ENCODE measurements at places on chromosomes 7 and 10. TPM values are rescaled to one million over a fixed set of nuclear protein-coding genes. Genes with fewer than 3 reads are reported as not detected.

GRCh38 chr10:80460399-80461207, 6.5 kb downstream of the TSPAN14 start:
- H3K27me3 ChIP-seq = no peaks in the 10 kb centered on the region
- peak; percentile 81 for DNase-seq
- H3K4me1 ChIP-seq = peaks cover 88% of the 10 kb centered on the region
- peak overlapping the region; percentile 74 for H3K27ac ChIP-seq

DNA sequence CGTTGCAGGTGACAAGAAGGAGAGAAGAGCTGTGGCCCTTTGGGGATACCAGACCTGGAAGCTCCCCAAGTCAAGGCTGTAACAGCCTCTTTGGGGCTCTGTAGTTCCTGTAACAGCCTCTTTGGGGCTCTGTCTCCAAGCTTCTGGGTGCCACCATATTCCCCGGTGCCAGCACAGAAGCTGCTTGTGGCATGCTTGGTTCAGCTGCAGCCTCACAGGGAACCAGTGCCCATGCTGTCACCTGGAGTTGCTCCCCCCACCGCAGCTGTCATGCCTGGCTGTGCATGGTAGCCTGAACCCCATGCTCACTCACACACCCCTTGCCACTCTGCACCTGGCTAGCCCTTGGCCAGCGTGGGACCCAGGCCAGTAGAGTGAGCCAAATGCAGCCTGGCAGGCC, 109.1 kb downstream of the ELAPOR2 start:
- H3K4me3 ChIP-seq = no peak overlapping the region
- no peak for DNase-seq
- H3K4me1 ChIP-seq = no peaks in the 10 kb centered on the region

DNA sequence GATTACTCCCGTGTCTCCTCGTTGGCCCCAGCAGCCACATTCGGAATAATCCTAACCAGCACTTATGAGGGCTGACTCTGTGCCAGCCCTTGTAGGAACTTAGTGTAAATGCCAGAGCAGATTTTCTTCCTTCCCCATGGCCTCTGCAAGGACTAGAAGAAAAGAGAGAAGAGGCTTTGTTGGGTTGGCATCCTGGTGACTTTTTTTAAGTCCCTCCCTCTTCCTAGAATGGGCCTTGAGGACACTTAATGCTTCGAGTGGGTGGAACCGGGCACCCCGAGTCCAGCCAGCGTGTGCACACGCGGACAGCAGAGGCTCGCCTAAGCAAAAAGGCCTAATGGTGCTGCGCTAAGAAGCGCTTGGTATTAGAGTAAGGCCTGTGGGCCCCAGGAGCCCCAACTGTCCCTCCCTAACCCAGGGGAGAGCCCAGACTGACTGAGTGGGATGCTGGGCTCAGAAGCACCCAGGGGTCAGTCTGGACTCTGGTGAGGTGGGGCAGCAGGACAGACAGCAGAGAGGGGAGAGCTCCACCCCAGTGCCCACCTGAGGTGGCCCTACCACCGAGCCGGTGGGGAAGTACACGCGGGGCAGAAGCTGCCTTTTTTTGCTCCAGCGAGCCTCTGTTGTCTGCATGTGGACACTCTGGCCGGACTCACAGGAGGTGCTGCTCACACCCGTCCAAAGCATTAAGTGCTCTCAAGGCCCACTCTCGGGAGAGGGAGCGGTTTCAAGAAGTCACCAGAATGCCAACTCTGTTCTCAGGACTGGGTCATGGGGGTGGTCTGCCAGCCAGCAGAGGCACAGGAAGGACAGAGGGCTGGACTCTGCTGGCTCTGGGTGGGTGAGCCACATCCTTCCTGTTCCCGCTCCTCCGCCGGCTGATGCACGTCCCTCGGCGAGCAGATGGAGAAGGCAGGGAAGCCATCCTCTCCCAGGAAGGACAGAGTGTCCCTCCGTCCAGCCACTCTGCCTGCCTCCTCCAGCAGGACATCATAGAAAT, 12.5 kb downstream of the ITPRIP start:
- no peak overlapping the region for H3K4me3 ChIP-seq
- H3K36me3 ChIP-seq = no peaks in the 10 kb centered on the region
- peak overlapping the region; percentile 78 for H3K27ac ChIP-seq
- peak; percentile 77 for DNase-seq

DNA sequence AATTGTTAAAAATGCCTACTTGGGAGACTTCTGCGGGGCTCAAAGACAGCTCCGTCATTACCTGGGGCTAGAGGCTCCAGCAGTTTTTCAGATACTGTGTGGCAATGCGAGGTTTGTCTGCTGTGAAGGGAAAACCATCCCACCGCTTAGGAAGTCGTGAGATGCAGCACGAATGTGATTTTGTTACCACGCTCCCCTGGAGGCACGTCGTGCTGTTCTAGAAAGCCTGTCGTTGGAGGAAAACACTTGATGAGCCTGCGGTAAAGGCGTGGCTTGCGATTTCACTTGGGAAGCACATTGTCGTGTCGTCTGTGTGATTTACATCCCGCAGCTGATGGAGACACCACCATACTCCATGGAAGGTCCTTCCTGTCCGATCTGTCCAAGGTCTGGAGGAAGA, 39.3 kb downstream of the CAMK1D start:
- DNase-seq = no peak
- no peak overlapping the region for H3K4me3 ChIP-seq
- no peaks in the 10 kb centered on the region for H3K36me3 ChIP-seq
- H3K4me1 ChIP-seq = peaks cover 31% of the 10 kb centered on the region
- no peak overlapping the region for H3K27ac ChIP-seq

DNA sequence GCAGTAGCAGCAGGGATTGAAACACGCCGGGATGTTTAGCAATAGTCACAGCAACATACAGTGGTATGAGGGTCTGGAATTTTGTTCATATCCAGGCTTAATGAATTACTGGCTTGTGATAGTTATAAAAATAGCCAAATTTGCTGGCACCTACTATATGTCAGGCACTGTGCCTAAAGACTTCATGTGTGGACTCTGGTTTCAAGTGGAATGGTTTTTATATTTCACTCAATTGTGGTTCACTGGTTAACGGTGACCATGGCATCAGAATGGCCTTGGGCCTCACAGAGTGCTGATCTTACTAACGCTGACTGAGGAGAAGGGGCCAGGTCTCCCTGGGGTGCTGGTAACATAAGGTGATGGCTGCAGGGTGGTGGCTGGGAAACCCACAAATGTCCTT, 55.7 kb downstream of the CELF2 start:
- no peak for DNase-seq
- H3K4me3 ChIP-seq = no peak overlapping the region
- H3K4me1 ChIP-seq = peaks cover 8% of the 10 kb centered on the region
- H3K27ac ChIP-seq = no peak overlapping the region
- no peaks in the 10 kb centered on the region for H3K27me3 ChIP-seq

- DNase-seq = peak; percentile 83
- no peaks in the 10 kb centered on the region for H3K36me3 ChIP-seq
Observed at GRCh38 chr7:149791-150636, 42.4 kb upstream of the FAM20C start.

GRCh38 chr7:111732923-111733322, 170.6 kb upstream of the IMMP2L start:
- no peaks in the 10 kb centered on the region for H3K27me3 ChIP-seq
- H3K4me3 ChIP-seq = no peak overlapping the region
- no peaks in the 10 kb centered on the region for H3K4me1 ChIP-seq
- DNase-seq = no peak
- peaks cover 12% of the 10 kb centered on the region for H3K36me3 ChIP-seq

GRCh38 chr7:81294897-81295515, 376.2 kb upstream of the SEMA3C start:
- no peak for DNase-seq
- H3K27me3 ChIP-seq = no peaks in the 10 kb centered on the region
- no peaks in the 10 kb centered on the region for H3K36me3 ChIP-seq
- no peak overlapping the region for H3K4me3 ChIP-seq

DNA sequence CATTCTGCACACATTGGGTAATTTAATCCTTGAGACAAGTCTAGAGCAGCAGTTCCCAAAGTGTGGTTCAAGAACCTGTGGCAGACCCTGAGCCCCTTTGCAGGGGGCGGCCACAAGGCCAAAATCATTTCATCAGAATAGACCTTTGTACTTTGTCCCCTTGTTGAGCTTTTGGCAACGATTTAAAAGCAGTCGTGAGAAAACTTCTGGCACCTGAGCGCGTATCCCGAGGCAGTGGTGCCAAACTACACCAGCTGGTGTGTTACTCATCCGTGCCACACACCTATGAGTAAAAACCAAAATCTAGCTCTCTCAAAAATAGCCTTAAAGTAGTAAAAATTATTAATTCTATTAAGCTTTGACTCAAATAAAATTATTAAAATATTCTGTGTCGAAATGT, 306.8 kb downstream of the SDK1 start:
- no peak overlapping the region for H3K27ac ChIP-seq
- no peak for DNase-seq
- H3K4me3 ChIP-seq = no peak overlapping the region
- no peaks in the 10 kb centered on the region for H3K27me3 ChIP-seq
- H3K4me1 ChIP-seq = no peaks in the 10 kb centered on the region

DNA sequence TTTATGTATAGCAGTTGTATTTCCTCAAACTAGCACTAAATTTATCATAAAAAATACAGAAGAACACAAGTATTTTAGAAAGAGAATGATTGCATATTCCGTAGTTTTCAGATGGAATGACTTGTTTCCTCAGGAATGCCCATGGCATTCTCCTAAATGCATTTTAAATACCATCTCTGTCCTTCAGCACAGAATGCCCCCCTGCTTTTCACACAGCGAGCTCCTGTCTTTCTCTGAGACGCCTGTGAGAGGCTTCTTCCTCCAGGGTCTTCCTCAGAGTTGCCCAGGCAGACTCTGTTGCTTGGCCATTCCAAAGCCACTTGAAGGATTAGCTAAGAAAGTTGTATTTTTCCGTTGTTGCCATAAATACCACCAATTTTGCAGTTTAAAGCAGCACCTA, 10.1 kb downstream of the LANCL2 start:
- H3K36me3 ChIP-seq = no peaks in the 10 kb centered on the region
- no peak for DNase-seq
- no peaks in the 10 kb centered on the region for H3K4me1 ChIP-seq
- no peak overlapping the region for H3K4me3 ChIP-seq

DNA sequence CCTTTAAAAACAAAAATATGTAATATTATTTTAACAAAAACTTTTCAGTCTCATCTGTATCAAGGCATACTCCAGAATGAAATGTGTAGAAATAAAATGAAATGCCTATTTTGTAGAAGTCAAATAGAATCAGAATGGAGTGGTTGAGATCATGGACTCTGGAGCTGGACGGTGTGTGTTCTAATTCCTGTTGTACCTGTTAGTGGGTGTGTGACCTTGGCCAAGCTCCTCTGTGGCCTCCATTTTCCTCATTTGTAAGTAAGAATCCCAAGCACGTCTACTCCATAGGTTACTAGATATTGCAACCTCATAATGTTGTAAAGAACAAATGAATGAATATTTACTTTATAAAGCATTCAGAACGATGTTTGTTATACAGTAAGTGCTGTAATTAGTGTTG, 74.9 kb downstream of the HDAC9 start:
- no peaks in the 10 kb centered on the region for H3K36me3 ChIP-seq
- H3K4me3 ChIP-seq = no peak overlapping the region
- H3K27ac ChIP-seq = no peak overlapping the region
- no peaks in the 10 kb centered on the region for H3K4me1 ChIP-seq
- no peaks in the 10 kb centered on the region for H3K27me3 ChIP-seq

DNA sequence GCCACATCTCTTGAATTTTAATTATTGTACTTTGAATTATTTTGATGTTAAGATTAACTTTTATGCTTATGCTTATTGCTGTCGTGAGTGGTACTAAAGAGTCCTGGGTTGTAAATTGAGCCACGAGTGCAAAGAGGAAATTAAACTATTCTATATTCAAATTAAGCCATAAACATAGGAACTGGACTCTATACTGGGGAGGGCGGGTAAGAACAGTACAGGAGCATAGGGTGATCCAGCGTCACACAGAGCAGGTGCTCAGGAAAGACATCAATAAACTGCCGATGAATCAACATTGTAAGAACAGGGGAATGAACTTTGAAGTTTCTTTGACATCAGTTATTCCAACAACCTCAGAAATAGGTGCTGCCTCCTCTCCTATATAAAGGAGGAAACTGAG, 219.6 kb downstream of the CACNB2 start:
- no peak overlapping the region for H3K27ac ChIP-seq
- no peaks in the 10 kb centered on the region for H3K4me1 ChIP-seq
- H3K36me3 ChIP-seq = no peaks in the 10 kb centered on the region
- no peaks in the 10 kb centered on the region for H3K27me3 ChIP-seq
- DNase-seq = no peak

- no peak overlapping the region for H3K27ac ChIP-seq
- no peak for DNase-seq
- H3K4me1 ChIP-seq = no peaks in the 10 kb centered on the region
- H3K36me3 ChIP-seq = no peaks in the 10 kb centered on the region
Observed at GRCh38 chr7:41621953-41622831, 80.7 kb downstream of the INHBA start.

DNA sequence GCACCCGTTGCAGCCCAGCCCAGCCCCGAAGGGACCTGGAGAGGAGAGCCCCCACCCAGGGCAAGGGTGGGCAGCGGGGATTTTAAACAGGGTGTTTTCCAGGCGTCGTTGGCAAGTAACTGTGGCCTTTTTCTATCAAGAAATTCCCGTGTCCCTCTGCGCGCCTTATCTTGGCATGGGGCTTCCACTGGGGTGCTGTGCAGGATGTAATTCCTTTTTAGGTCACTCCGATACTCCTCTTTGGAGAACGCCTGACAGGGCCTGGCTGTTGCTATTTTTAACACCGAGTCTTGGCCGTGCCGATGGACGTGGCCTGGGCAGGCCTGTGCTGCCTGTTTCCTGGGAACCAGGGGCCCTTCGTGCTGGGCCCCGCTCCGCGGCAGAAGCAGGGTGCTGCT, 93.8 kb downstream of the INPP5A start:
- no peak overlapping the region for H3K4me3 ChIP-seq
- H3K4me1 ChIP-seq = peaks cover 91% of the 10 kb centered on the region
- H3K27me3 ChIP-seq = no peaks in the 10 kb centered on the region
- H3K27ac ChIP-seq = peak overlapping the region; percentile 97
- H3K36me3 ChIP-seq = no peaks in the 10 kb centered on the region

DNA sequence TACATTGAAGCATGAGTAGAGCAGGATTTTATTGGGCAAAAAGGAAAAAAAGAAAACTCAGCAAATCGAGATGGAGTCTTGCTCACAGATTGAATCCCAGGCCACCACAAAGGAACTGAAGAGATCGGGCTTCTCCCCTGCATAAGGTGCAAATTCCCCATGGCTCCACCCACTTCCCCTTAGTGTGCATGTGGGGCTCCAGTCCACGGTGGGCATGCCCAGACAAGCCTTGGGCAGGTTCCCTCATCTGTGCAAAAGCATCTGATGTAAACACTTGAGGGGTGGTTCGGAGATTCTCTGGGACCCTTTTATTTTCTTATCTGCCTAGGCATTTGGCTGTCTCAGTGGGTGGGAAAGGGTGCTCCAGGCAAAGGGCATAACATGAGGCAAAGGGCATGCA, 150.7 kb downstream of the CFTR start:
- DNase-seq = no peak
- H3K4me1 ChIP-seq = no peaks in the 10 kb centered on the region
- H3K4me3 ChIP-seq = no peak overlapping the region
- H3K36me3 ChIP-seq = no peaks in the 10 kb centered on the region
- H3K27me3 ChIP-seq = no peaks in the 10 kb centered on the region

GRCh38 chr10:89478085-89478738, 57.2 kb downstream of the SLC16A12 start:
- H3K36me3 ChIP-seq = no peaks in the 10 kb centered on the region
- peak overlapping the region; percentile 82 for H3K27ac ChIP-seq
- no peaks in the 10 kb centered on the region for H3K4me1 ChIP-seq
- H3K4me3 ChIP-seq = no peak overlapping the region

Gene GATA3
- not detected for total RNA-seq

Gene SORCS3
- total RNA-seq = 1.1 TPM

Gene CAV1
- total RNA-seq = 328 TPM

Gene FEZF1
- not detected for total RNA-seq

Gene AMZ1
- 0.41 TPM for total RNA-seq

Gene PKD2L1
- not detected for total RNA-seq

Gene SPDYE8
- not detected for total RNA-seq

Gene SEMA3E
- 7.8 TPM for total RNA-seq

Gene ZNF239
- 5.5 TPM for total RNA-seq

Gene ASB10
- total RNA-seq = not detected

Data from sigmoid colon (tissue), 7 donors.